ENCODE measurements at places on chromosomes 2 and 18.

DNA sequence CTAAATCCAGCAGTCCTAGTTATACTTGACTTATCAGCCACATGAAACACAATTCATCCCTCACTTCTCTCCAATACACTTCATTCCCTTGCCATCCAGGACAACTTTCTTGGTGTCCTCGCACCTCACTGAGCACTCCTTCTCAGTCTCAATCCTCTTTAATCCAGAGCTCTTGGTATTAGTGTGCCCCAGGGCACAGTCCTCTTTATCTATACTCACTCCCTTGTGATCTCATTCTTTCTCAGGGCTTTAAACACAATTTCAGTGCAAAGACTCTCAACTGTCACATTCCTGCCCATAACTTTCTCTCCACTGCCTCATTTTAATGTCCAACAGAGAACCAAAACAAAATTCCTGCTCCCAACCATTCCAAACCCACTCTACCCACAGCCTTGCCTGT lies 60.8 kb upstream of the SPOPL start:
- DNase-seq, result no peak

DNA sequence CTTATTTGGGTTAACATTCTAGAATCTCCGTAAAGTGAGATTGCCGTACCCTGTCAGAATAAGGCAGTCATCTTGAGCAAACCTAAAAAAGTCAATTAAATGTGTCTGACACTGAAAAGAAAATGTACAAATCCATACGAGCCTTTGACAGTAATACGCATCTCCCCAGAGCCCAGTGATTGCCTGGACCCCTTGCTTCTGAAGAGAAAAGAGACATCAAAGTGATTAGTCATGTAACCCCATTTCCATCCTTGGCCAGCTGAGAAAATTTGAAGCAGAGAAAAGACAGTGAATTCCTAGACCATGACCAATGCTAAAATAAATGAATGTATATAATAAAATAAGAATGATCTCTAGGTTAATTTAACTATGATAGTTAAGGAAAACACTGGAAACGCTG lies 1499.4 kb downstream of the SUCLG1 start:
- no peak for DNase-seq

- DNase-seq, result no peak
These were observed 65.8 kb downstream of the ALMS1 start for GRCh38 chr2:73451263-73451972.

GRCh38 chr2:33728106-33728505 lies 129.0 kb upstream of the FAM98A start:
- DNase-seq, result no peak

GRCh38 chr2:77009307-77009706 lies 512.9 kb downstream of the LRRTM4 start:
- no peak for DNase-seq

- no peak for DNase-seq
These were observed 60.3 kb upstream of the SP3 start for GRCh38 chr2:174025271-174026121.

DNA sequence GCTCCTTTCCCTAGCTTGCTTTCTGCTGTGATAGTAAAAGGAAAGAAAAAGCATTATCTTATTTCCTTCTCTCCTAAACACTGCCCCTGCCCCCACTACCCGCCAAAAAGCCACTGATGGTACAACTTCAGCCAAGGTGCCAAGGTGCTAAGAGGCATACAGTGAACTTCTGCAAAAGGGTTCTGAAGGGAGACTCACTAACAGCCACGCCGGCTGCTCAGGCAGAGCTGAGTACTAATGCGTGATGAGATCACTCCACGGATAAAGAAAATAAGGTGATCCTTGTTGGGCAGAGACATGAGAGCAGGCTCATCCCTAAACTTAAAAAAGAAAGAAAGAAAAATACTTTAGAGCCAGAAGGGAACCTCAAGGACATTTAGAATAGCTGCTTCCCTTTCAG lies 60.5 kb upstream of the PXDN start:
- no peak for DNase-seq

GRCh38 chr2:186575302-186575701 lies 14.6 kb upstream of the ITGAV start:
- no peak for DNase-seq

- DNase-seq, result no peak
These were observed 860 bp upstream of the CD8A start for GRCh38 chr2:86791573-86791972.

GRCh38 chr2:75381032-75381431 lies 179.7 kb downstream of the EVA1A start:
- no peak for DNase-seq

DNA sequence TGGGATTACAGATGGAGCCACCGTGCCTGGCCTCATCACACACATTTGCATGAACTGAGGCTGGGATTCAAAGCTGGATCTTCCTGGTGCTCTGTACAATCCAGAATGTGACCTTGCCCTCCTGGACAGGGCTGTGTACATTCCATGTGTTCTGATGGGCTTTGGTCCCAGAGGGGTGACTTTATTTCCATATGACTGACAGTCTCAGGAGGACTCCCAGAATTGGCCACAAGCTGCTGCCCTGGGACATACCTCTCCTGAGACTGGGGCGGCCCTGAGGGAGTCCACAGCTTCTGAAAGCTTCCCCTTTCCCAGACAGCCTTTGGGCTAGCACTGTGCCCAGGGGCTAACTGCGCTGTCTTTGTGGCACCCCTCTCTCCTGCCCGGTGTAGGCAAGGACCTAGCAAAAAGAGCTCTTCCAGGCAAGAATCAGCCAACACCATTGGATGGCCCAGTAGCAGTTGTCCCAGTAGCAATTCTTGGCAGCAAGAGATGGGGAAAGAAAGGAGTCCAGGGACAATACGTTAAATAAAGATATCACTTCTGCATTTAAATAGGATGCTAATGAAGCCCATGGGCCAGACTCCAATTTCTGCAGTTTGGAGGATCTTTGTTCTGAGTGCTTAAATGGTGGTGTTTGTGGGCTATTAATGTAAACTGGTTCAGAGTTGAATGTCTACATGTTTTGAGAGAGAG lies 26.4 kb upstream of the ZNF532 start:
- DNase-seq, result no peak

DNA sequence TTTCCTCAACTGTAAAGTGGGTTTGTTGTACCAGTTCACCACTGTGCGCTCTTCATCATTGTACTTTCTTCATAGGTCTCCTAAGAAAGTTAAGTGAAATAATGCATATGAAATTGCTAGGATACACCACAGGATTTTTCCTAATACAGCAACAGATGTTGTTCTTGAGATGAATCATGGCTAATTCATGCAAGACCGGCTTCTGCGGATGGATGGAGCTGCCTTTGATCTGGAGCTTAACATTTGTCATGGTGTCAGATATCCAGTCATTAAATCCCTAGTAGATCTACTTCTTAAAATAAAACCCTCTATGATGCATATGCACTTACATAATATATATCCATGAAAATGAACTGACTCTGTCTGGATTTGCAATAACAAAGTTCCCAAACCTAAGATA lies 114.1 kb downstream of the COL6A3 start:
- no peak for DNase-seq

DNA sequence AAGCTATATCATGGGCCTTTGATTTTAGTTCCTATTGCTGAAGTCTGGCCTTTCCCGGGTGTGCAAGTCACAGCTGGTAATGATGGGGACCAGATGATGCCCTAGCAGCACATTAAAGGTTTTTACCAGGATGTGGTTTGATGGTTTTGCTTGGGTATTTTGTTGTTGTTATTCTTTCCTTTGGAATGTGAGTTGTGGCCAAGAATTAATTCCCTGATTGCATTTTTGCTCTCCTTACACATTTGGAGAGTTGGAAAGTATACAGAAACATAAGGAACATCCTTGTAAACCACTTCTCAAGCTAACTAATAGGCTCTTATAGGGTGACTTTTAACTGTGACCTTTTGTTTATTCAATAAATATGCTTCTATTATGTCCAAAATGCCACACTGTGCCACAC lies 154.1 kb upstream of the MMADHC start:
- DNase-seq, result no peak

GRCh38 chr18:68033466-68033865 lies 516.9 kb upstream of the DSEL start:
- no peak for DNase-seq

DNA sequence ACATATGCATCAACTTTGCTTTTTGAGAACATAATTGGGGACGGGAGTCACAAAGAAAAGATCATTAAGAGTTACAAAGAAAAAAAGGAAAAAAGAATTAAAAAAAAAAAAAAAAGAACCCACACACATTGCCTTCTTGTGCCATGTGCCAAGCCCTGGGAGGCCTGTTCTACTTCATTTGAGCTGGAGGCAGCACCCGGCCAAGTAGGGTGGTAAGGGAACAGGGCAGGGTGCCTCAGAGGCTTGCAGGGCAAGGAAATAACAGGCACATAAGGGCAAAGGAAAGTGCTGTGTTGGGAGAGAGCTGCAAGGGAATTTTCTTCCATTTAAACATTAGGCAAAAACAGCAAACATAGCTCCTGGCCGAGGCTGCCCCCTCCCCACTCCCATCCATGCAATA lies 418.0 kb downstream of the TMEM182 start:
- DNase-seq, result no peak

GRCh38 chr18:65751155-65752085 lies 608 bp downstream of the CDH7 start:
- no peak for DNase-seq

DNA sequence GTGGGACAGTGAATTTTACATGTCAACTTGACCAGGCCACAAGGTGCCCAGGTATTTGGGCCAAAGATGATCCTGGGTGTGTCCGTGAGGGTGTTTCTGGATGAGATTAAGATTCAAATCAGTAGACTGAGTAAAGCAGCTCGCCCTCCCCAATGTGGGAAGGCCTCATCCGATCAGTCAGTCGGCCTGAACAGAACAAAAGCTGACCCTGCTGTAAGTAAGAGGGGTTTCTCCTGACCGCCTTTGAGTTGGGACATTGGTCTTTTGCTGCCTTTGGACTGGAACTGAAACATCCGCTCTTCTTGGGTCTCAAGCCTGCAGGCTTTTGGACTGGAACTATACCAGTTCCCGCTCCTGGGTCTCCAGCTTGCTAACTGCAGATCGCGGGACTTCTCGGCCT lies 233.3 kb downstream of the KLHL29 start:
- DNase-seq, result no peak

- no peak for DNase-seq
These were observed at the start of gene CRIM1 for GRCh38 chr2:36355151-36355889. Gene CRIM1 (plus strand): TSS chr2:36355778. CDS start chr2:36356293, 515 bp downstream.

- DNase-seq, result no peak
These were observed at the start of gene SLC8A1 for GRCh38 chr2:40451918-40452605. Gene SLC8A1 (minus strand): TSS chr2:40452090.

DNA sequence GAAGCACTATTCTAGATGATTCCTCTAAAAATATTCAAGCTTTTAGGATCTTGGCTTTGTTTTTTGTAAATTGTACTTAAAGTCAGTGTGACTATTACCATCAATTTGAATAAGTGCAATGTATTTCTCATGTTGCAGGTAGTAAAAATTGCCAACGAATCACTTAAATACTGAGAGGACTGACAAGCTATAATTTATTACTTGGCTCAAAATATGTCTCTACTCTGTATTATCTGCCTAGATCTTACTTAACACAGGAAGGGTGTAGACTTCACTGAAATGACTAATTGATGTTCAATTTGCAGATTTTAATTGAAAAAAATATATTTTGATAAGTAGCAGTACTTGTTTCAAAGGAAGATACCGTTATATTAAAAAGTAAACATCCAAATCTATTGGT lies 202.3 kb downstream of the SLC8A1 start:
- DNase-seq, result no peak

- no peak for DNase-seq
These were observed 29.7 kb upstream of the DSG3 start for GRCh38 chr18:31417850-31418249.

GRCh38 chr2:125553768-125554167 lies 1102.2 kb upstream of the GYPC start:
- no peak for DNase-seq

DNA sequence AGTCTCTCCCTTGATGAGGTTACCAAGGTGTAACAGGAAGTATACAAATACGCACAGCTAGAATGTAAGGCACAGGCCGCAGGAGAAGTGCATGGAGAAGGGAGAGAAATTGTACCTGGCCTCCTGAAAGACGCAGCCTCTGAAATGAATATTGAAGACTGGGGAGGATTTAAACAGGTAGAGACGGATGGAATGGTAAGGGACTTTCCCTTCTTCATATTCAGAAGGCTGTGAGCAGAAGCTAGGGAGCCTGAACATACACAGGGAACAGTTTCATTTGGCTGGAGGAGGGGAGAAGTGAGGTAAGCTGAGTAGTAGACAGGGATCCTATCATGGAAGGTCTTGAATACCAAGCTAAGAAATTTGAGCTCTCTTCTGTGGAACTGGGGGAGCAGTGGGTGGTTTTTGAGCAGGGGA lies 112.7 kb downstream of the ANKRD44 start:
- no peak for DNase-seq

- DNase-seq, result no peak
These were observed 27.7 kb downstream of the FHL2 start for GRCh38 chr2:105371156-105371555.
